ENCODE measurements at places on chromosomes 1 and 21. TPM values are rescaled to one million over a fixed set of nuclear protein-coding genes. Genes with fewer than 3 reads are reported as not detected.

- peaks cover 55% of the 10 kb centered on the region for H3K4me1 ChIP-seq
- no peak overlapping the region for H3K4me3 ChIP-seq
- peak; percentile 74 for DNase-seq
- H3K27me3 ChIP-seq, result no peaks in the 10 kb centered on the region
- H3K36me3 ChIP-seq, result no peaks in the 10 kb centered on the region
- no peak overlapping the region for H3K27ac ChIP-seq
Measured at GRCh38 chr1:203340112-203340790, 10.7 kb downstream of the FMOD start.

- H3K36me3 ChIP-seq, result no peaks in the 10 kb centered on the region
- H3K4me3 ChIP-seq, result no peak overlapping the region
- H3K4me1 ChIP-seq, result no peaks in the 10 kb centered on the region
- no peak for DNase-seq
Measured at GRCh38 chr1:45216861-45217260, 10.5 kb upstream of the ZSWIM5 start.

- H3K4me3 ChIP-seq, result no peak overlapping the region
- H3K36me3 ChIP-seq, result no peaks in the 10 kb centered on the region
- no peaks in the 10 kb centered on the region for H3K27me3 ChIP-seq
- no peaks in the 10 kb centered on the region for H3K4me1 ChIP-seq
- DNase-seq, result no peak
- no peak overlapping the region for H3K27ac ChIP-seq
Measured at GRCh38 chr1:15016526-15016925, 137.0 kb upstream of the TMEM51 start.

DNA sequence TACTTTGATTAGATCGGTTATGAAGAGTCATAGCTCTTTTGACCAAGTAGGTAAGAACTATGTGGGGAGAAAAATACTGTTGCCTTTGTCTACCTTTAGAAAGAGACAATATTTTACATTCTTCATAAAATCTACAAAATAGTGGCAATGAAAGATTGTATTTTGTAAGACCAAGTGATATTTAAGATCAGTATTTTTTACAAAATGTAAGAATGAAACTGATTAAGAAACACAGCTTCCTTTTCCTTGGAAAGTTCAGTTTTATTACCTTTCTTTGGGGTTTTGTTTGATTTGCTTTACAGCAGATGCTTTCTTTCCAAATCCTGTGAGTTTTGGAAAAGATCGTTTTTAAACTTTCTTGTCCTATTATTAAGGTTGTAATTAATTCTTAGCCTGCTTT, 69.8 kb downstream of the SLC35A3 start:
- H3K27ac ChIP-seq, result no peak overlapping the region
- no peaks in the 10 kb centered on the region for H3K36me3 ChIP-seq
- no peaks in the 10 kb centered on the region for H3K27me3 ChIP-seq
- H3K4me3 ChIP-seq, result peak overlapping the region; percentile 96

- H3K4me1 ChIP-seq, result peaks cover 61% of the 10 kb centered on the region
- no peaks in the 10 kb centered on the region for H3K27me3 ChIP-seq
- no peak for DNase-seq
- H3K4me3 ChIP-seq, result peak overlapping the region; percentile 86
- no peaks in the 10 kb centered on the region for H3K36me3 ChIP-seq
Measured at GRCh38 chr1:8423269-8423691, 105.4 kb downstream of the SLC45A1 start.

- H3K27me3 ChIP-seq, result no peaks in the 10 kb centered on the region
- no peak overlapping the region for H3K27ac ChIP-seq
- no peak for DNase-seq
- no peaks in the 10 kb centered on the region for H3K36me3 ChIP-seq
Measured at GRCh38 chr1:236354330-236355147, 39.5 kb upstream of the EDARADD start.

DNA sequence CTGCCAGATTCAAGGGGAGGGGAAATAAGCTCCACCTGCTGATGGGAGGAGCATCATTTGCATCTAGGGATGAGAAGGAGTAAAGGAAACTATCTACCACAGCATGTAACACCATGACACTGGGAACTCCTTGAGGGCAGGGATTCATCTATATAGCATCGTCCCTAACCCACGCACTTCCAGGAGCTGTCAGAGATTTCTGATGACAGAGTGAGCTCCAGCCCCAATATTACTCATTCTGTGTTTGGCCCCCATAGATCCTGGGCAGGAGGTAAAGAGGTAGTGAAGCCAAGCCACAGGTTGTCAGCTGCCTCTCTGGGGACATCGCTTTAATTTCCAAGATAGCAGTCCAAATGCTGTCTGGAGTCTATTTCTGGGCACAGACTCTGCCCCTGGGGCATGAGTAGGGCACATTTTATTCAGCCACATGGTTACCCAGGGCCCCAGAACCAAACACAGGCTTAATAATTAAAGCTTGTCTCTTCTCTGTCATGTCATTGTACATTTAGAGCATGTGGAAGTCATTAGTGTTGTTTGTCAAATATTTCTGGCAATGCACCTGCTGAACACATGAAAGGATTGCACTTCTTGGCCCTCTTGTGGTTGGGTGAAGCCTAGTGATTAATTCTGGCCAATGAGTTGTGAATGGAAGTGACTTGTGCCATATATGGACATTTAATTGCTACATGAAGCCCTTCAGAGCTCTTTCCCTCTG, 105.9 kb upstream of the POU3F1 start:
- DNase-seq, result no peak
- H3K4me3 ChIP-seq, result no peak overlapping the region
- H3K27ac ChIP-seq, result no peak overlapping the region
- H3K36me3 ChIP-seq, result no peaks in the 10 kb centered on the region
- no peaks in the 10 kb centered on the region for H3K4me1 ChIP-seq

- no peaks in the 10 kb centered on the region for H3K4me1 ChIP-seq
- no peak for DNase-seq
- no peaks in the 10 kb centered on the region for H3K27me3 ChIP-seq
- H3K27ac ChIP-seq, result no peak overlapping the region
- H3K4me3 ChIP-seq, result no peak overlapping the region
Measured at GRCh38 chr1:245255783-245256182, 101.0 kb downstream of the KIF26B start.

DNA sequence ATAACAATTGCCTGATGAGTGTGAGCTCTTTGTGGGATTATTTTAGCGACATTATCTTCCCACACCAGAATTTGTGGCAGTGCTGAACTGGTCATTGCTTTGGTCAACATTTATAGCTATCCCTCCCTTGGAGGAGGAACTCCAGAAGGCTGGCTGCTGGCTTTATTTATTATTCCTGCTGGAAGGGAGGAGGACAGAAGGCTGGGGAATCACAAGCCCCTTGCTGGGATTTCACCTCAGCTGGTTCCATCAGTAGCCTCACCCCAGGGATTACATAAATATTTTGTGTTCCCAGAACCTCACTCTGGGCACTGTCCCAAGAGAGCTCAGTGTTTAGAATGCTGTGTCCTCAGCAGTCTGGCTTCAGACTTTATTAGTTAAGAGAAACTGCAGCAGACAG, 102.8 kb upstream of the C1orf21 start:
- no peaks in the 10 kb centered on the region for H3K4me1 ChIP-seq
- H3K27ac ChIP-seq, result no peak overlapping the region
- no peaks in the 10 kb centered on the region for H3K36me3 ChIP-seq
- no peak overlapping the region for H3K4me3 ChIP-seq
- DNase-seq, result no peak

- no peak overlapping the region for H3K4me3 ChIP-seq
- no peaks in the 10 kb centered on the region for H3K36me3 ChIP-seq
- peaks cover 9% of the 10 kb centered on the region for H3K4me1 ChIP-seq
- no peak for DNase-seq
- no peaks in the 10 kb centered on the region for H3K27me3 ChIP-seq
Measured at GRCh38 chr1:68216089-68216772, 16.1 kb downstream of the WLS start.

DNA sequence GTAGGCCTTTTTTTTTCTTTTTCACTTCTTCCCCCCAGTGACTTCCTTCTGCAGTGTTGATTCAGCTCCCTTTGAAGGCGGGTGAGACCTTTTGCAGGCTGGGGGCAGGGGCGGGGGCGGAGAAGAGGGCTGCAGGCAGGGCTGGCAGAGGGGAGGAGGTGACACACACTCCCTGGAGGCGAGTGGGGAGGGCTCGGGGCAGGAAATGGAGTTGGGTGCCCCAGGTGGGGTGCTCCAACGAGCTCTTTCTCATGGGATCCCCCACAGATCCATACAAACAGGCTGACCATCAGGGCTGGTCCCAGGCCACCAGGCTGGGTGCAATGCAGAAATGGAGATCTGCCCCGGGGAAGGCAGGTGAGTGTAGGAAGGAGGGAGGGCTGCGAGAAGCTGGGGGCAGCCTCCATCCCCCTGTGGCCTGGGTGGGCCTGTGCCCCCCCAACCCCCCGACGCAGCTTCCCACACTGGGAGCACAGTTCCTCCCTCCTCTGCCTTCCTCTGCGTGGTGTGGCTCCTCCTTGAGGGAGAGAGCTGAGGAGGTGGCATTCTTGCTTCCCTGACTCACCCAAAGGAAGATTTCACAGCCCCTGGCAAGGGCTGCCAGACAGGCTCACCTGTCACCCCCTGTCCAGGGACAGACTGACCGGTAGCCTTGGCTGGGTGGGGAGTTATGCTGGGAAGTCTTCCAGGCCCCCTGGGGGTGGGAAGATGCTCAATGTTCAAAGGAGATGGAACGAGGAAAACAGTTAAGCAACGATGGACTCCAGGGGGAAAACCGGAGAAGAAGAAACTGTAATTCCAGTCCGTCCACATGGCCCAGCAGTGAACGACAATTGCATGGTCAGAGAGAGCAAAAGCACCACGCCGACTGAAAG, 7.1 kb upstream of the ITGB2 start:
- peak overlapping the region; percentile 72 for H3K27ac ChIP-seq
- H3K36me3 ChIP-seq, result no peaks in the 10 kb centered on the region

DNA sequence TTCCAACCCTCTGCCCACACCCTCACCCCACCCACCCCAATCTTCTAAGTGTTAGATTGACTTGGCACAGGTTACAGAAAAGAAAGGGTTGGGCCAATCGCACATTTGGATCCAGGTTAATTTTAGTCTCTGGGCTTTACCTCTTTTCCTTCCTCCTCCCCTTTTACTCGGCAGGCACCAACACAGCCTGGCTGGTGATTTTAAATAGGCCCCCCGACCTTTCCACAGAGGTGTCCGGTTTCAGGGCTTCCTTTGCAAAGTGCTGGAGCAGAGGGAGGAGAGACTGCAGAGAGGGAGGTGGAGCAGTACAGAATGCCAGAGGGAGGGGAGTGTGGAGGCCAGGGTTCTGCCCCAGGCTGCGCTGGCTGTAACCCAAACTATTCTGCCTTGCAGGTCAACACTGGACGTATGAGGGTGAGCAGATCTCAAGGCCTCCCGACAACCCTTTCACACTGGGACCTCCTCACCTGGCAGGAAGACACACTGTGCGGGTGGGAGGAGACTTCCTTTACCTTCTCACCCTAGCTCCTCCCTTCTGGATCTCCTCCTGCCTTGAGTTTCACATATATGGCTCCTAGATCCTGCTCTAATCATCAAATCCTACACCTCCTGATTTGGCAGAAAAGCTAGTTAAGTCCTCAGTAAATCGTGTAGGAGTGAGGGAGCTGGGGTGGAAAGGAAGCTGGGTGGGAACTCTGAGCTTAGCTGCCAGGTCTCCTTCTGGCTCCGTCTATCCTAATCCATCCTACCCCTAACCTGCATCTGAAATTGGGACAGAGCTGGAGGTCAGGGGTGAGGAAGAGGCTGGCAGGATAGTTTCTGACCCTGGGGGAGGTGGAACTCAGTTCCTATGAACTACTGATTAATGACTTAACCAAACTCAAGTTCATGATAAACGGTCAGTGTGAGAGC, 2.4 kb downstream of the CA14 start:
- H3K4me1 ChIP-seq, result peaks cover 40% of the 10 kb centered on the region
- H3K27me3 ChIP-seq, result peaks cover 13% of the 10 kb centered on the region
- H3K36me3 ChIP-seq, result no peaks in the 10 kb centered on the region
- H3K27ac ChIP-seq, result no peak overlapping the region
- DNase-seq, result no peak
- H3K4me3 ChIP-seq, result peak overlapping the region; percentile 2

GRCh38 chr1:36864823-36865601, 169.3 kb downstream of the GRIK3 start:
- DNase-seq, result no peak
- H3K36me3 ChIP-seq, result no peaks in the 10 kb centered on the region
- H3K4me1 ChIP-seq, result peaks cover 65% of the 10 kb centered on the region
- no peaks in the 10 kb centered on the region for H3K27me3 ChIP-seq
- peak overlapping the region; percentile 75 for H3K27ac ChIP-seq

GRCh38 chr1:70809069-70809468, 238.5 kb downstream of the PTGER3 start:
- no peaks in the 10 kb centered on the region for H3K36me3 ChIP-seq
- H3K4me1 ChIP-seq, result no peaks in the 10 kb centered on the region
- DNase-seq, result no peak
- no peak overlapping the region for H3K4me3 ChIP-seq
- no peak overlapping the region for H3K27ac ChIP-seq
- no peaks in the 10 kb centered on the region for H3K27me3 ChIP-seq

- H3K27me3 ChIP-seq, result no peaks in the 10 kb centered on the region
- H3K4me1 ChIP-seq, result peaks cover 5% of the 10 kb centered on the region
- H3K4me3 ChIP-seq, result no peak overlapping the region
- H3K36me3 ChIP-seq, result no peaks in the 10 kb centered on the region
- no peak for DNase-seq
Measured at GRCh38 chr1:97925151-97925550, 4.3 kb upstream of the DPYD start.

DNA sequence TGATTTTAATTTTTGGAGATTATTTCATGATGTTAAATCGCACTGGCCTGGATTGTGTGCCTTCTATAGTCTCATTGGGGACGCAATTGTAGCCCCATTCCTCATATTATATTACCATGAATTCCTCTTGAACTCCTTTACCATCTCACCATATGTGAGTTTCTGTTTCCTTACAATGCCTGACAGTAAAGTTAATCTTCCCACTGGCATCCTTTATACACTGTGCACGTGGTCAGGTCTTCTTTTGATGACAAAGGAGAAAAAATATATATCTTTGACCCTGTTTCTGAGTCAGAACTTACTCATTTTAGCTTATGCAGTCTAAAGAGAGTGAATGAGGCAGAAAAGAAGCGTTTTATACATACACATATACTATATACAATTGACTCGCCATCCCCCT, 774 bp upstream of the ABL2 start:
- DNase-seq, result no peak
- H3K36me3 ChIP-seq, result no peaks in the 10 kb centered on the region
- no peaks in the 10 kb centered on the region for H3K27me3 ChIP-seq
- no peaks in the 10 kb centered on the region for H3K4me1 ChIP-seq

GRCh38 chr1:43315481-43315880, 14.7 kb downstream of the TIE1 start:
- H3K4me3 ChIP-seq, result no peak overlapping the region
- no peak for DNase-seq
- H3K27me3 ChIP-seq, result no peaks in the 10 kb centered on the region

CA14 gene
- total RNA-seq, result not detected

ANGPTL3 gene
- total RNA-seq, result not detected

DENND2C gene
- 3.3 TPM for total RNA-seq

MRPS15 gene
- total RNA-seq, result 33.4 TPM

DCST1 gene
- total RNA-seq, result not detected

SPRR2E gene
- not detected for total RNA-seq

KCNE1 gene
- total RNA-seq, result 10.2 TPM

FBXO42 gene
- 69.4 TPM for total RNA-seq

CFH gene
- 265 TPM for total RNA-seq

LHX8 gene
- not detected for total RNA-seq

LRRC8D gene
- total RNA-seq, result 19.0 TPM

TIAM1 gene
- 36.3 TPM for total RNA-seq

COL6A2 gene
- 777 TPM for total RNA-seq

IVL gene
- not detected for total RNA-seq

Measured in tibial nerve (tissue), 4 donors.